ENCODE measurements at places on chromosomes 13 and 19.

GRCh38 chr13:44278166-44278565, 95.5 kb upstream of the SERP2 start:
- DNase-seq: peak; percentile 43

GRCh38 chr13:49370371-49370770, 73.5 kb downstream of the CAB39L start:
- no peak for DNase-seq

- peak; percentile 76 for DNase-seq
Observed at GRCh38 chr19:21474671-21475181, 30.7 kb upstream of the ZNF429 start.

- DNase-seq: no peak
Observed at GRCh38 chr13:42170029-42170428, 101.9 kb upstream of the AKAP11 start.

DNA sequence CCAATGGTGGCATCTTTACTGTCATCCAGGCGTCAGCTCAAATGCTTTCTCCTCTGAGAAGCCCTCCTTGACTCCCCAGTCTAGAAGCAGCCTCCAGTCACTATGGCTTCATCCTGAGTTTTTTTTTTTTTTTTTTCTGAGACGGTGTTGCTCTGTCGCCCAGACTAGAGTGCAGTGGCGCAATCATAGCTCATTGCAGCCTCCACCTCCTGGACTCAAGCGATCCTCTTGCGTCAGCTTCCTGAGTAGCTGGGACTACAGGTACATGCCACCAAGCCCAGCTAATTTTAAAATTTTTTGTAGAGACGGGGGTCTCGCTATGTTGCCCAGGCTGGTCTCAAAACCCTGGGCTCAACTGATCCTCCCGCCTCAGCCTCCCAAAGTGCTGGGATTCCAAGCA, 4.2 kb downstream of the NRTN start:
- DNase-seq: no peak

- no peak for DNase-seq
Observed at GRCh38 chr13:50422181-50423148, 407.2 kb downstream of the KCNRG start.

- no peak for DNase-seq
Observed at GRCh38 chr13:38417727-38418126, 68.1 kb downstream of the UFM1 start.

GRCh38 chr19:19074196-19074882, 10.5 kb downstream of the SLC25A42 start:
- no peak for DNase-seq

GRCh38 chr13:99434258-99434788, 66.9 kb upstream of the TM9SF2 start:
- DNase-seq: peak; percentile 91

- no peak for DNase-seq
Observed at GRCh38 chr13:70173598-70173959, 65.3 kb upstream of the KLHL1 start.

GRCh38 chr19:15390814-15391213, 11.2 kb upstream of the AKAP8 start:
- no peak for DNase-seq

- no peak for DNase-seq
Observed at GRCh38 chr13:51501592-51502152, 48.8 kb upstream of the INTS6 start.

DNA sequence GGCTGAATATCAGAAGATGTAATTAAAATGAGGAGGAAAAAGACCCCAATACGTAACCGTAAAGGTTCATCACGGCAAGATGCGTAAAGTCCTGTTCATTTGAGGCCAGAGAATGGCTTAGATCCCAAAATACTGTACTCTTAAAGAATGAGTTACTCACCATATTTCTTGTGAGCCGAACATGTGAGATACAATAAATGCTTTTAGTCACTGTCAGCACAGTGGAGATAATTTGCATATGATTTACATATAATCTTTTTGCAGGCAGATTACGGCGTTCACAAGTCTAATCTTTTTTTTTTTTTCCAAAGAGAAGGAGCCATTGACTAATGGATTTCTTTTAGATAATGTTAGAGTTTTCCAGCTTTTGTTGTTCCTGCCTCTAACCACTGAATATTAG, 28.4 kb downstream of the AMER2 start:
- DNase-seq: no peak

DNA sequence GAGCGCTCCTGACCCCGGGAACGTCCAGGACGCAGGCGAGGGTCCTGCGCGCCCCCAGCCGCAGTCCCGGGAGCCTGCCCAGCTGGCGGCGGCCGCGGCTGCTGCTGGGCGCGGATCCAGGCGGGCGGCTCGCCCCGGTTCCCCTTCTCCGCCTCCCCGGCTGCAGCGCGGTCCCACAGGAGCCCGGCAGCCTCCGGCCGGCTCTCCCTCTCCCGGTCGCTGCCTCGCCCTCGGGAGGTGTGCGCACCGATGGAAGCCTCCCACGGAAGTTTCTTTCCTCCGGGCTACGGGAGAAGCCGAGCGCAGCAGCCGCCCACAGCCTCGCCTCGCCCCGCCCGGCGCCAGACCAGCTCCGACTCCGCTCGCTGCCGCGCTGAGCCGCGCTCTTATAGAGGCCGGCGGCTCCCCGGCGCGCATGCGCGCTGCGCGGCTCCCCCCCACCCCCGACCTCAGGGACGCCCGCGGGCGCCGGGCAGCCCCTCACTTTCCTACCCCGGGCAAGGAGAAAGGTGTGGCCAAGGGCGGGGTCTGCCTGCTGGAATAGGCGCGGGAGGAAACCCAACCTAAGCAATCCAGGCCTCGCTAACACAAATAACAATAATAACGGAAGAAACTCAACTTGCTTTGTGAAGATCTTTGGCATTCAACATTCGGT, at the start of gene SHISA2:
Gene SHISA2, minus strand, starts transcription at position 360 of the 655 bp plus-strand sequence. CDS start 1,041 bp downstream, outside the sequence.
- DNase-seq: peak; percentile 60

- DNase-seq: no peak
Observed at GRCh38 chr13:72113076-72113475, 246.1 kb upstream of the DACH1 start.

- no peak for DNase-seq
Observed at GRCh38 chr13:46146898-46147297, 35.1 kb downstream of the LCP1 start.

DNA sequence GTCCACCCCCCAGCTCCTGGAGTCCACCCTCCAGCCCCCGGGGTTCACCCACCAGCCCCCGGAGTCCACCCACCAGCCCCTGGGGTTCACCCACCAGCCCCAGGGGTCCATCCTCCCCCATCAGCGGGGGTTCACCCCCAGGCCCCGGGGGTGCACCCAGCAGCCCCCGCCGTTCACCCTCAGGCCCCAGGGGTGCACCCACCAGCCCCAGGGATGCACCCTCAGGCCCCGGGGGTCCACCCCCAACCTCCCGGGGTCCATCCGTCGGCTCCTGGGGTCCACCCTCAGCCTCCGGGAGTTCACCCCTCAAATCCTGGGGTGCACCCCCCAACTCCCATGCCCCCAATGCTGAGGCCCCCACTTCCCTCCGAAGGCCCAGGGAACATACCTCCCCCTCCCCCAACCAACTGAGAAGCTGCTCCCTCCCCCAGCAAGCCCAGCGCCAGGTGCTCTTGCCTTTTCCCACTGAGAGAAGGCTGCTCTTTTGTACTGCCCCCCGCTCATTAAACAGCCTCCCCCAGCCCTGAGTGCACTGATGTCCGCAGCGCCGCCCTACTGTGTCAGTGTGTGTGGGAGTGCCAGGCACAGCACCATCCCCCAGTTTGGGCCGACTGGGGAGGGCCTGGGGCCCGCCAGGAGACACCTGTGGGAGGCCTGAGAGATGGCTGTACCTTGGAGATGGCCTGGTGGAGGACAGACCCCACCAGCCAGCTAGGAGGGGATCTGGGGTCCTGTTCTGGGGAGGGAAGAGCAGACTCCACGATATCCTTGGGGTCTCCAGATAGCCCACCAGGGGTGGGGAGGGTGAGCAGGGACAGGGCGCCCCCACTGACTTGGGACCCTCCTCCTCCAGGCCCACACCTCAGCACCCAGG, 750 bp upstream of the AMH start:
- DNase-seq: no peak

DNA sequence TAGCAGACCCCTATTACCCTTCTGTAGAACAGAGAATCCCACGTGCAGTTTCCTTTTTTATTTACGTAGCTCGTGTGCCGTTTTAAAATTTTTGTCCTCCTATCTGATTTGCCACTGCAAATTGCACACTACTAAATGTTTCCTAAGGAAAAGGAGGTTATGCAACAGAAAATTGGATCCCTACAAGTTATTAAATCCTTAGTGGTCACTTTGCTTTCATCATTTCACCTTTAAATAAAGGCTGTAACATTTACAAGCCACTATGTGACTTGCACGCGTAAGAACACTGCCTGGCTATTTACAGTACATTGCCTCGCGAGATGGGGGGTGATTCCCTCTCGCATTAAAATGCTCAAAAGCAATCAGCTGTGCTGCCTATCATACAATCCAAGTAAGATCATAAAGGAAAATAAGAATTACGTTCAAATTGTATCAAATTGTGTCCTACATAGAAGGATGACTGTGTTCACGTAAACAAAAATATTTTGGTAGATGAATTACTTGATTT, 525.6 kb downstream of the SUCLA2 start:
- no peak for DNase-seq

GRCh38 chr19:43735957-43736356, 18.8 kb downstream of the SMG9 start:
- DNase-seq: no peak

GRCh38 chr13:94710065-94710781, 2.1 kb downstream of the SOX21 start:
- no peak for DNase-seq

DNA sequence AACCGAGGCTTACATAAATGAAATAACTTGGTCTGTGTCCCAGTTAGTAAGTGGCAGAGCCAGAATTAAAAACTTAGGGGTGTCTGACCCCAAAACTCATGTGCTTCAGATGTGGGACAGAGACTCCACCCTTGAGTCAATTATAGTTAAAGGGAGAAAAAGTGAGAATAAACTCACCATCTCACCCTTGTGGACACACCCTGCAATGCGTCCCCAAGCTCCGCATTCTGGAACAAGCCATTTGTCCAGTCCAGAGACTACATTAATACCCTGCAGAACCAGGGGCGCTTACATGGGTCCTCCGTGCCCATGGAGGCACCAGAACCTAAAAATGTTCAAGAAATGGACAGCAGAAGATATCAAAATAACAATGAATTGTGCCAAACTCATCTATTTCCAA, 207.0 kb upstream of the ZNF507 start:
- DNase-seq: no peak

GRCh38 chr13:113117911-113118260, 4.7 kb upstream of the F10 start:
- DNase-seq: no peak

DNA sequence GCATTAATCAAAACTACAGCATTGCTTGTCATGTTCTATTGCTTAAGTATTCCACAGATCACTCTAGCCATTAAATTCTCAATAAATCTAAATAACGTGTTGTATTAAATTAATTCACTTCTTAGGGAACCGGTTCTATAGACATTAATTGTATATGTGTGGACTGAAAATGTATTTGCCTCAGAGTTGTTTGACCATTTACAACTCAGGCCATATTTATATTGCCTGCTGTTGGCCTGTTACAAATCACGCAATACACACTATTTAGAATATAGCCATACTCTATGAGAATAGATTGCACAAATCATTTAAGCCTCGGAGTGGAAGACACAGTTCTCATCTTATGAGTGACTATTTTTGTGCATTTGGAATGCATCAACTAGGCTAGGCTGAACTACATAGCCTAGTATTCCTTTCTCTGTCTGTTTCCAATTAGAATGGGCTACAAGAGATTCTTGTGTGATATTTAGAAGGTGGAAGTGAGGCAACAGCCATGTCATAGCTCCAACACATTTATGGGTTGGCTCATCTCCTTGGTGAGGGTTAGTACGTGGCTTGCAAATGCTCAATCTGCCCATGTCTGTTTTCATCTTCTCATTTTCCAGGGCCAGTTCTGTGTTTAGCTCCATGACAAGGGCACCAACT, 1116.1 kb downstream of the PCDH9 start:
- no peak for DNase-seq

DNA sequence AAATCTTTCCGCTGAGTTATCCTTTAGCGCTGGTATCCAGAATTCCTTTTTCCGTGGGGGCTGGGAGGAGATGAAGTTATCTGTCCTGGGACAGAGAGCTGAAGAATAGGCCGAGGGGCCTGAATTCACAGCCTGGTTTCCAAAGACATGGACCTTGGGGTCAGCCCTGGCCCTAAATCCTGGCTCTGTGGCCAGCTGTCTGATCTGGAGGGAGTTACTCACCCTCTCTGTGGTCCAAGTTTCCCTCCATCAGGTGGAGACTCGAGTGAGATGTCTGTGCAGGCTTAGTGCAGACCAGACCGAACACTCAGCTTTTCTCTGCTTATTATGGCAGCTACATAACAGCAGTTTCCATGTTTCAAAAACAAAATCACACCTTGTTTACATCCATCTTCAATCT, 59.6 kb downstream of the CDADC1 start:
- DNase-seq: no peak

Data from CD4-positive, alpha-beta T cell treated with Interleukin-6 for 4 hours (primary cell).